Globus pallidus (tissue), 1 donor: ENCODE measurements at places on chromosomes 4 and X.

DNA sequence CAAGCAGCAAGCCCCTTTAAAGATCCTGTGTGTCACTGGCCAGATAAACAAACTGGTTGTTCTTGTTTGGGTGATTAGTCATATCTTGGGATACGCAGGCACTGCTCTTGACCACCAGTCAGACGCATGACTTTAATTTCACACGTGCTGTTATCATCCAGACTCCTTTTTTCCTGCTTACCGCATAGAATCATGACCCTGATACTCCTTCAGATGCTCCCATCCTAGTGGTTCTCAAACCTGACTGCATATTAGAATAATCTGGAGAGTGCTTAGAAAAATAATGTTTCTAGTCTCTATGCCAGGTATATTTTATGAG is 78.8 kb downstream of the CLDN22 start:
- DNase-seq = peak; percentile 29

DNA sequence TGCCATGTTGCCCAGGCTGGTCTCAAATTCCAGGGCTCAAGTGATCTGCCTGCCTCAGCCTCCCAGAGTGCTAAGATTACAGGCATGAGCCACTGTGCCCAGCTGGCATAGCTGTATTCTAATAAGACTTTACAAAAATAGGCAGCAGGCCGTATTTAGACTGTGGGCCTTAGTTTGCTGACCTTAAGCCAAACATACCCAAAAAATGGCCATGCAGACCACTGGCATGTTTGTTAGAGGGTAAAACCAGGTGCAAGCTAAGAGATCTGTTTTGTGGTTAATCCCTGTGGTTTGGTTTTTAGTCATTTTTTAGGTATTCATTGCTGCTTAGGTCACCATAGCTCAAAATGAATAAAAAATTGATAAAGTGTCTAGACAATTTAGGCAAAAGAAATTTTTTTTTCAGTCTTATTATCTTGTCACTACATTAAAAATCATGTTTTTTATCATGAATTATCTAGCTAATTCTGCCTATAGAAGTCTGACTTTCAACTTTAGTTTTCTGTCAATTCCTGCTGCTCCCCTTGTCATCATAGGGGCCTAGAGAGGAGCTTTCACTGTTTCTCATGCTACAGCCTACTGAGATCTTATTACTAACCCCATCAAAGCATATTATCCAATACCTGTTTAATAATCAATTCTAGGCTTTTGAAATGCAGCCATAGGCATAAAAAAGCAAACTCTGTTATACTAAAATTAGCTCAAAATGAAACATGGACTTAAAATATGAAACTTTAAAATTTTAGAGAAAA is 7.5 kb upstream of the SPINK2 start:
- DNase-seq = no peak

DNA sequence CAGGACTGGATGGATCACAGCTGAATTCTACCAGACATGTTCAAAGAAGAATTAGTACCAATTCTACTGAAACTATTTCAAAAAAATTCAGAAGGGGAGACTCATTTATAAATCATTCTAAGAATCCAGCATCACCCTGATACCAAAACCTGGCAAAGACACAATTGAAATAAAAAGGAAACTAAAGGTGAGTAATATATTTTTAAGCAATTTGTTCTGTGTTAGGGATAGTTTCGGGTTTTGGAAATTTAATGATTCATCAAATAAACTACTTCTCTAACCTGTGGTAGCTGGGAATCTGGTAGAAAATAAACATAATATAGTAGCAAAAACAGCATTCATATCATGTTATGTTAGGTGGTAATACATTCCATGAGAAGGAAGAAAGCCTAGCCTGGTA is 662.2 kb upstream of the BOD1L1 start:
- DNase-seq = no peak

GRCh38 chr4:19636451-19636850 is 615.3 kb upstream of the SLIT2 start:
- no peak for DNase-seq

DNA sequence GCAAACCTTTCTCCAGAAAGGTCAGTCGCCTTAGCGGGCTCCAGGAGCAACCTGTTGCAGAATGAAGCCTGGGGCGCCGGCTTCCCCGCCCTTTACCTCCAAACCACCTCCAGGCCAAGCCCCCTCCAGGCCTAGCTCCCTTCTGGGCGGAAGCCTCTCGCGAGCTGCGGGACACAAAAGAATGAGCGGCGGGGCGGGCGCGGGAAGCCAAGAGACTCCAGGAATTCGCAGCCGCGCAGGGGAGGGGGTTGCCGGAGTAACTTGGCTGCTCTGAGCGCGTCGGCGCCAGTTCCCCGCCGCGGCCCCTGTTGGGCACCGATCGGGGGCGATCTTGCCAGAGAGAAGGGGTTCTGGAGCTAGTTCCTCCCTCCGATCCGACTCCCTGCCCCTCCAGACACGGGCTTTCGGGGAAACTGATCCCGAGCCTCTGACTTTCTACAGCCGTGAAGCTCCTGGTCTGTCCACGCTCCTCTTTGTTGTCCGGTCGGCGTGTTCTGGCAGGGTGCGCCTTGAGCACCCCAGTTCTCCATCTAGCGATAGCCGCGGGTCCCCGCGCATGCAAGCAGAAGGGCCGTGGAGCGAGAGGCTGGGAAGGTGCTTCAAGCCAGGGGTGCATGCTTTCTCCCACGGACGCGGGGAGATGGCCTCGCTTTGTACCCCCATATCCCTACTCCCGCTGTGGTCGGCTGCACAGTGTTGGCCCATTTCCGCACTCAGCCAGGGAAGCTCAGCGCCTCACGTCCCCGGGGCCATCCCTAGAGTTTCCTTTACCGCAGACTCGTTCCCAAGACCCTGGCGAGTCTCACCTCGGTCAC is 1.2 kb downstream of the PROM1 start:
- no peak for DNase-seq
